ENCODE measurements at places on chromosomes 6 and 20.

GRCh38 chr20:46230801-46231282 is 77.5 kb downstream of the CDH22 start:
- DNase-seq = no peak

GRCh38 chr20:8331740-8332412 is 199.8 kb downstream of the PLCB1 start:
- DNase-seq = peak; percentile 75

DNA sequence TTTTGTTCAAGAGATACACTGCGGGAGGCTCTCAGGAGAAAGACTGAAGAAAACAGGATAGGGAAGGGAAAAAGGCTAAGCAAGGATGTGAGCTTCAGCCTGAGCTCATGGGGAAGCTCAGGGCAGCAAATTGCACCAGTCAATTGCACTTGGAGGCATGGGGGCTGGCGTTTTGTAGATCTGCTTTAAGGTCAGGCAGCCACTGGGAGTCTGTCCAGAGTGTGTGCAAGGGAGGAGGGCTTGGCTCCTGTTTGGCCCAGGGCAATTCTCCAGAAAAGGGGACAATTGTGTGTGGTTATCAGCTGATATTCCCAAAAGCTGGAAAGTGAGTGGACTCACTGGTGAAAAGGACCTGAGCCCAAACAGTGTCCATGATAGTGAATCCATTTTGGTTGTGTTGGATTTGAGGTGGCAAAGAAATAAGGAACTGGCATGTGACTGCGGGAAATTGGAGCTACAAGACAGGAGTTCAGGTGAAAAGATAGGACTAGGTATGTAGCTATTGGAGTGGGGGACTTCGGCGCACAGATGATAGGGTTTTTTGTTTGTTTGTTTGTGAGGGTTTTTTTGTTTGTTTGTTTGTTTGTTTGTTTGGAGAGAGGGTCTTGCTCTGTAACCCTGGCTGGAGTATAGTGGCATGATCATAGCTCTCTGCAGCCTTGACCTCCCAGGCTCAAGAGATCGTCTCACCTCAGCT is 22.3 kb upstream of the IER3 start:
- no peak for DNase-seq

DNA sequence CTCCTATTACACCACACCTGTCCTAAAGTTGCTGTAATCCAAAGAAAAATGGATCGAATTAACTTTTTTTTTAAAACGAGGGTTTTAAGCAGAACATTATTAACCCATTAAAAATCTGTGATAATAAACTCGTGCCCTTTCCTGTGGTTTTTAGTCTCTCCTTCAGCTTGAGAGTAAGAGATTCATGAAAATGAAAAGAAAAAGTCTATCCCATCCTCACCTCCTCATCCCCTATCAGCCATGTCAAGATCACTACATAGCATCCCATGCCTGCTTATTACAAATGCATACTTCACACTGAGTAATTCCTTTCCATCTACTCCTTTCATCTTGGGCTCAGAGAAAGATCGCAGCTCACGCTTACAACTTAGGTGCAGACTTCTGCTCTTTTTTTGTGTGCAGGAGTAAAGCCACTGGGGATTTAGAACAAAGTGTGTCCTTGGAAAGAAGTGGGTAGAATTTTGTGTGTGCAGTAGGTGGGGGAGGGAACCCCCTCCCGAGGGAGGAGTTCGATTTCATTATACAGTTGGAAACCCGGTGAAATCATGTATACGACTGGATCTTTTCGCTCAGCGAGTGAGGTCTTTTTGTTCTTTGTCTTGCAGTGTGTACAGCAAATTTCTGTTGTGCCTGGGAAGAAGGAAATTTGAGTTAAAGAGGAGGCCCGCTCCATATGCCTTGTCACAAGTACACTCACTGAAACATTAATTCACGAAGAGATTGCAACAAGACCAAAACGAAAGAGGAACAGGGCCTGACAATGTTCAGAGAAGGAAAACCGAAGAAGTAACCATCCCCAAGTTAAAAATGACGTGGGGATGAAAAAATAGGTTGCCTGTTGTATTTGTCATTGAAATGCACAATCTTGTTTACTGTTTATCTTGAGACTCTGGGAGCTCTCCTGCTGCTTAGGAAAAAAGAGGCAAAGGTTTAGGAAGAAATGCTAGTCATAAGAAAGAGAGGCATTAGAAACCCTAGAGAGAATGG is 146.5 kb upstream of the ZNF217 start:
- DNase-seq = no peak

DNA sequence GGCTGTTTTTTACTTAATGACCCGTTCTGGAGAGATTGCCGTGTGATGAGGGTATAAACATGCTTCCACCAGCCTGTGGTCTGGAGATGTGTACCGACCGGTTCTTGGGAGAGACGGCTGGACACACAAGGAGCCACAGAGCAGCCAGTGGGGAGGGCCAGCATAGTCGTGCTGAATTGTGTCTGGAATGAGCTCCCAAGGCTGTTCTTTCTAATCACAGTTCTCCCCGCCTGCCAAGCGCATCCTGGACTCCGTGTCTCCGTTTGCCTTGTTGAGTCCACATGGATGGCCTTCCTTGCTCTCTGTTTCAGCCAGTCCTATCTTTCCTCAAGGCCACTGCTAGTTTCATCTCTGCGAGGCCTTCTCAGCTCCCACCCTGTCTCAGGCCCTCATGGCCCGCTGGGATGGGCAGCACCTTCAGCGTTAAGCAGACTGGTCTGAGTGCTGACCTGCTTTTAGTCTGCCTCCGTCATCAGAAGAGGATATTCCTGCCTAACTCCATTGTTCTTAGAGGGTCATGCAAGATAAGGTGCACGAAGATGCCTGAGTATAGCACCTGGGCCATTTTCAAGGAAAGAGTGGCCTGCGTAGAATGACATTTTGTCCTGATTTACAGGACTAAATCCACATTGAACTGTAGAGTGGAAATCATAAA is 20.6 kb downstream of the MANBAL start:
- no peak for DNase-seq

DNA sequence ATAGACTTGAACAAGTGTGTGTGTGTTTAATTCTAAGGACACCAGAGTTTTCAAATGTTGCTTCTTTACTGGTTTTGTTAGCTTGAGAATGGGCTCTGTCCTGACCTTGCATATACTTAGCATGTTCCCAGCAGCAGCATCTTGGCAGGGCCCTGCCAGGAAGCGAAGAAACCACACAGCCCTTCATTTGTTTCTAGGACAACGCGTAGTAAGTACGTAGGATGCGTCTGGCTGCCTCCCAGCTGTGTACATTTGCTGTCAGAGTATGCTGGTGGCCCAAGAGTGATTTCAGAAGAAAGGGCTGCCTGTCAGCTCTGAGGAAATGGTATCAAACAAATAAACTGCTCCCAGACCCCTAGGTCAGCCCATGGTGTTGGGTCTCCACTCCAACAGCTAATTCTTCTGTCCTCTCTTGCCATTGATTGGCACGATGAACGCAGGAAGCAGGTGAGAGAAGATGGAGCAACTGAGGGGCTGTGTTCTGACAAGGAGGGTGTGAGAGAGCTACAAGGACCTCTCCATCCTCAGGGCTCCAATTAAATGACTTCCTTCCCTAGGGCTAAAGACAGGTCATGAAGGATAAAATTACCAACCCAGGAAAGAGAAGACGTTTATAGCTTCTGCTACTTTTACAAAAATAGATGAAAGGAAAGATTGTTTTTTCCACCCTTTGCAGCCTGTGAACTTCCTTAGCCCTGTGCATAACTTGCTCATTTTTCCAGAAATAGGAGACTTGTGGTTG is 55.9 kb upstream of the HDDC2 start:
- no peak for DNase-seq

- DNase-seq = no peak
These were observed 56.0 kb downstream of the OTOR start for GRCh38 chr20:16803965-16804792.

DNA sequence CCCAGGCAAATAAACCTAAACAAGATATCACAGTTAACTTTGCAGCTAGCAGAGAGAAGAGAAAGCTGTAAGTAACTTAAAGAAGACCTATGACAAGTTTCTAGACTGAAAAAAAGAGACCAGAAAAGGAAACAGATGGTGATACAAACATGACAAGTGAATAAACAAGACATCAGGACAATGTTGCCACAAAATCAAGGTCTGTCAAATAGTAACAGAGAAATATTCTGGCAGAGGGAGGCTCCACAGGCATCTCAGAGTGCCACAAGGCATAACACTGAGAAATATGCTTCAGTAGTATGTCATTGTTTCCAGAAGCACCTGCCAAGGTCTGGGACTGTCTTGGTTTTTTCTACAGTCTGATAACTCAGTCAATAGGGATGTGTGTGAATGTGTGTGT is 332.2 kb downstream of the KHDRBS2 start:
- no peak for DNase-seq

GRCh38 chr6:55877283-55877682 is 1.9 kb upstream of the BMP5 start:
- DNase-seq = no peak

DNA sequence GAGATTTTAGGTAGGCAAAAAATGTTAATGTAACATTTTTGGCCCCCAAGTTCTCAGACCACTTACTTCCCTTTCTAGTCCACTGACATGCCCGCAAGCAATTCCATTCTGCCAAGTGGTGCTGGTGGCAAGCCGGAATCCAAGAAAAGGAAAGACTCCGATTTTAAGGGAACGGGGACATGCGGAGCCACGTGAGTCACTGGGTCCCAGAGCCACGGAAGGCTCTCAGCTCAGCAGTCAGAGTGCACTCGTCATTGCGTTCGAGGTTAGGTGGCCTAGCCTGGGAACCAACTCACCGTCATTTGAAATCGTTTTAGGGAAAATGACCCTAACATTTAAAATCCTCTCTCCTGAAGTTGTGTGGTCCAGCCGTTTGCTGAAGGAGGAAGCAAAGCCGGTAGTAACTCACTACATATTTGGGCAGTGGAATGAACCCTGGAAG is 711 bp upstream of the SIRT5 start:
- DNase-seq = no peak

DNA sequence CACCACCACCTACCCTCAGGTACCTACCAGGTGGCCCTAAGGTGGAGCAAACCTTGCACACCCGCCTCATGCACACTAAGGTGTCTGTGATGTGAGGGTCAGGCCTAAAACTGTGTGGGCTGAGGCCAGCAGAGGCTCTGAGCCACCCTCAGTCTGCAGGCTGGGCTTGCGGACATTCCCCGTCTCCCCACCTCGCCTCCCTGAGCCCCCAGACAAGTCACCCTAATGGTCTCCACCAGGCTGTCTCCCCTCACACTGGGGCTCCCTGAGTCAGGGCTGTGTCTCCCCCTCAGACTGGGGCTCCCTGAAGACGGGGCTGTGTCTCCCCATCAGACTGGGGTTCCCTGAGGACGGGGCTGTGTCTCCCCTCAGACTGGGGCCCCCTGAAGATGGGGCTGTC is 12.5 kb downstream of the PRPH2 start:
- no peak for DNase-seq

- DNase-seq = no peak
These were observed 38.0 kb downstream of the YTHDF1 start for GRCh38 chr20:63177785-63178445.

GRCh38 chr6:81876971-81877370 is 124.5 kb upstream of the TENT5A start:
- no peak for DNase-seq

DNA sequence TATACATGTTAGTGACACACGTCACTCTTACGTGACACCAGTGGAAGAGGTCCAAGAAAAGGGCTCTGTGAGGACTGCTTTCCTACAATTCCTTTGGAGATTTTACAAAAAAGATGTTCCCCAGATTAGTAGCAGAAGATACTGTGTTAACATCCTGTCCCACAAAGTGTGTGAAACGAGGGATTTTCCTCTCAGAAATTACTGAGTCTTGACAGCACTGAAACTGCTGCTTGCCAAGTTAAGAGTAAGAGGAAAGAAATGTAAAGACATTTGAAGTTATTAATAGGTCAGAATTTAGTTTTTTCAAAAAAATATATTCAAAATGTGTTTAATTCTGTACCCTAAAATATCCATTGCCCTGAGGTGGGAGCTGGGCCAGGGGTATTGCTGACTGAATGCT is 58.8 kb upstream of the MAP7 start:
- peak; percentile 65 for DNase-seq

GRCh38 chr6:150081702-150082101 is 12.8 kb upstream of the ULBP3 start:
- DNase-seq = no peak

DNA sequence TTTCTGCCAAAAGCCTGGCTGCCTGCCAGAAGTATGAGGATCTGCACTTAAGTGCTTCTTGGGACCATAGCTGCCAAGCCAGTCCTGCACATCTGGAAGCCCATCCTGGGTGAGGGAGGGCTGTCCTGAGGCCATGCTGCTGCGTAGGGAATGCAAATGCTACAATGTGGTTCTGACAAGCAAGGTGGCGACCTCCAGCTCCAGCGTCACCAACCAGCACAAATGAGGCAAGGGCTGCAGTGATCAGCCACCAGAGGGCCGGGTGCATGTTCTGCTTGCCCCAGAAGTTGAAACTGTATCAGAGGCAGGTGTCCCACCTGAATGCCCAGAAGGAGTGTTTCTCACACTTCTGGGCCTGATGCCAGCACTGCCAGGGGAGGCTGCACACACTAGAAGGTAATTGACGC is 99.1 kb upstream of the KCNQ5 start:
- DNase-seq = no peak

DNA sequence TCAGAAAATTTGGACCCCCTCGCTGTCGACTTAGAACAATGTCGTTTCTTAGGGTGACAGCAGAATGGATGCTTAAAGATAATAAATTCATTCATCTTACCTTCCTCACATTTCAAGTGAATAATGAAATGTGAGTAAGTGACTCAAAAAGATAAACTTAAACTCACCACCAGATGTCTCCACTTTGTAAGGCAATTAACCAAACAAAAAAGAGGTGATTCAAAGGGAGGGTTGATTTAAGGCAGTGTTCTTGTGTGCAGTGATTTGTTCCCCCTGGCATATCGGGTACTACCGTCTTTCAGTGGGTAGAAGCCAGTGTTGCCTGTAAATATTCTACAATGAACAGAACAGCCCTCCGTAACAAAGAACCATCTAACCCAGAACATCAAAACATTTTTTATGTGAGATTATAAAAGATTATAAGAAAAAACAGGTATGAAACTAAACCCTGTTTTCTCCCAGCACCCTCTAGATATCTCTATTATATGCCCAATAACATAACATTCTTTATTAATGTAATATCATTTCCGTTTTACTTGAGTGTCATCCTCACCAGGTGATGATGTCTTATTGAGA is 589.7 kb downstream of the CBLN4 start:
- no peak for DNase-seq

GRCh38 chr6:112204350-112204706 is 50.0 kb downstream of the LAMA4 start:
- DNase-seq = no peak

GRCh38 chr6:38572186-38572813 is 67.4 kb downstream of the BTBD9 start:
- no peak for DNase-seq

- DNase-seq = no peak
These were observed 10.2 kb downstream of the DLL1 start for GRCh38 chr6:170280689-170281045.

GRCh38 chr6:39792540-39793450 is 619 bp downstream of the DAAM2 start:
- DNase-seq = no peak

GRCh38 chr6:145561095-145562072 is 173.9 kb downstream of the EPM2A start:
- no peak for DNase-seq

All from skeletal muscle cell (primary cell).